ENCODE measurements at places on chromosomes 16 and 17.

GRCh38 chr17:75326226-75326848, 37.1 kb upstream of the SLC25A19 start:
- no peak for DNase-seq

DNA sequence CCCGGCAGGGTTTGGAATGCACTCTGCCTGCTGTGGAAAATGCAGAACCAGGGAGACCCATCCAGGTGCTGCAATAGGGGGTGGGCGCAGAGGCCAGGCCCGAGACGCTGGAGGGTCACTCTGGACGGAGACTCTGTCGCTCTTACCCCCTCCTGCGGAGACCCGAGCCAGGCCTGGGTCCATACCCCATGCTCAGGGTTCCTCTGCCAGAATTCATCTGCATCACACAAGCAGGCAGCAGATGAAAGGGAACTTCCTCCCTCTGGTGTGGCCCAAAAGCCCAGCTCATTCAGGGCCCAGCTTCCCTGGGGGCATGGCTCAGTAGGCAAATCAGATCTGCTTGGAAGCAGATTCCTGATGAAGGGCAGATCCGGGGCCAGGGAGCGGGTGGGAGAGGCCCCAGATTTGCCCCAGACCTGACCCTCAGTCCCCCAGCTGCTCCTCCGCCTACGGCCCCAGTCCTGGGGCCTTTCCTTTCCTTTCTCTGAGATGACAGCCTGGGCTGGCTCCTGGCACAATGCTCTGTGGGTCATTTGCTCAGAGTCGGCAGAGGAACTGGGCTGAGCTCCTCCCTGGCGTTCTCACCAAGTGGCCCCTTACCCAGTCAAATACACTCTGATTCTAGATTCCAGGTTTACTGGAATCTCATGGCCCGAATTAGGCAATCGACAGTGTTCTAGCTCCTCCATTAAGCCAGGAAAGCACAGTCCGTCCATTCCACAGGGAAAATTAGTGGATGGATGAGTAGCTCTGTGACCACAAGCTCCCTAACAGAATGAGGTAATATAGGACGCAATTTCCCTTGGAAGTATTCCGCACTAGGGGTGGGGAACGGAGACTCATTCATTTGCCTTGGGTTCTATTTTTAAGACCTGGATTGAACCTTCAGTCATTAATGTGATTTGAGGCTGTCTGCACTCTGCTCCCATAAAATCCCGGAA, 19.1 kb upstream of the RASD1 start:
- DNase-seq = no peak

GRCh38 chr16:31365131-31365865, 10.3 kb downstream of the ITGAX start:
- no peak for DNase-seq

GRCh38 chr16:17408955-17409441, 61.8 kb downstream of the XYLT1 start:
- DNase-seq = no peak

DNA sequence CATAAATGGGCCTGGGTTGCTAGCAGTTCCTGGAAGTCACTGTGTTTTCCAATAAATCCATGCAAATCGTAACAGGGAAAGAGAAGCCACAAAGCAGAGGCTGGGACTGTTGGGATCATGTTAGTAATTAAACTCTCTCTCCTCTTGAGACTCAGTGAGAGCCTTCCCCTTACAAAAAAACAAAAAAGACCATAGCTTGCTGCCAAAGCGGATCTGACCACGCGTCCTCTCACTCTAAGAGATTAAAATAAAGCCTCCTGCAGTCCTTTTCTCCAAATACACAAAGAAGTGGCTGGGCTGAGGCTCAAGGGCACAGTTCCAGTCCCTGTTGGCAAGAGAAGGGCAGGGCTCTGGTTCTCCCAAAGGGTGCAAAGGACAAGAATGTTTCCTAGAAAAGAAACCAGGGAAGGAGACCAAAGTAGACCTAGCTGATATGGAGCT, 38.5 kb downstream of the PIGL start:
- DNase-seq = no peak

GRCh38 chr16:85328676-85329058, 216.4 kb upstream of the CIBAR2 start:
- DNase-seq = no peak

- DNase-seq = no peak
Observed at GRCh38 chr16:2161911-2162310, 6.3 kb downstream of the TRAF7 start.

DNA sequence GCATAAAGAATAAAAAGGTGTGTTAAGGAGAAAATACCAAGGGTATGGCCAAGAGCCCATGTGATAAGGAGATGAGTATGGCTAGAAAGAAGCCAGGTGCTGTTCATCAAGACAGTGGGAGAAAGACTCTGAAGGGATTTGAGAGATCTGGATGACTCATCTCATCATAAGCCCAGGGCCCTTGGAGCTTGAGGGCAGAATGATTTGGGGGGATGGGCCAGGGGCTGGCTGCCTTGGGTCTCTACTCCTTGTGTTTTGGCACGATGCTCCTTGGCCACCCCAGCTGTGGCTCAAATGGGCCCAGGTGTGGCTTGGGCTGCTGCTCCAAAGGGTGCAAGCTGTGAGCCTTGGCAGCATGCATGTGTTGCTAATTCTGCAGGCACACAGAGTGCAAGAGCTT, 14.5 kb upstream of the TNFRSF13B start:
- DNase-seq = no peak

- DNase-seq = no peak
Observed at GRCh38 chr17:59327121-59327980, 4.1 kb upstream of the YPEL2 start.

GRCh38 chr16:80047842-80048241, 447.3 kb upstream of the MAF start:
- no peak for DNase-seq

DNA sequence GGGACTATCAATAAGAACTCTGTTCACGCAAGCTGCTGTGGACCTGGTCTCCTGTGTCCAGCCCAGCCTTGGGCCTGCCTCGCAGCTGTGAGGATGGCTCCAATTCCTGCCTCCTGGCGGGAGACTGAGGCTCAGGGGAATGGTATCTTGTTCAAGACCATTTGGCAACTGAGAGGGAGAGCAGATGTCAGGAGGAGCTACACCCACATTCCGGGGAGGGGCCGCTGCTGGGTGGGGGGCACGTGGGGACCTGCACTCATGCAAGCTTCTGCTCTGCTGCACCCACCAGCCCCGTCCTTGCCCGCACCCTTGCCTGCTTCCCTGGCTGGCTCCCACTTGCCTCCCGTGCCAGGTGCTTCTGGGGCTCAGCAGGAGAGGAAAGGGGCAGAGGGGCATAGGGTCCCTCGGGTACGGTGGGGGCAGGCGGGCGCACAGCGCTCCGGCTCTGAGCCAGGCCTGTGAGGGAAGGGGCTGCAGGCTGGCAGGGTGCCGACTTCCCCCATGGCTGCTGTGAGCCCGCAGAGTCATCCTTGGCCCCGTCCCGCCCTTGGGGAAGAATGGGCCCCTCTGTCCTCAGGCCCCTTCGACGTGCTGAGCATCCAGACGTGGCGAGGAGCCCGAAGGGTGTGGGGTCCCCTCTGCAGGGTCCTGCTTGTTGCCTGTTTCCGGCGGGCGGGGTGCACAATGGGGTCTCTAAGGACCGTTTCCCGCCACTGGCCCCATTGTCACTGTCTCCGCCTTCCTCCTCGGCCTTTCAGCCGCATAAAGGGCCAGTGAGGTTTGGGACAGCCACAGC, 2.7 kb downstream of the METRN start:
- no peak for DNase-seq

DNA sequence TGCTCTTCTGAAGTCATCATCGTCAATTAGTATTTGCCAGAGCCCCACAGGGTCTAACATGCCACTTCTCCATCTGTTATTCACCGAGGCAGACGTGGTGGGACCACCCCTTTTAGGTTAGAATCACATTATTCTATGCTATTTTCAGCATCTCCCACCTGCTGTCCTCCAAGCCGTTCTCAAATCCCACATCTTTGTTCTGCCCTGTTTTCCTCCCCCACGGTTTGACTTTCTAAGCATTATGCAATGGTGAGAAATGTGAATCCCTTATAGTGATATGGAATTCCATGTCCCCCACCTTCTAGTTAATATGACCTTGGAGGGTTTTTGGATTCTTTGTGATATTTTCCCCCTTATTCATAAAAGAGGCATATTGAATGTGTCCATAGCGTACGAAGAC, 634.1 kb upstream of the RBFOX1 start:
- DNase-seq = no peak

DNA sequence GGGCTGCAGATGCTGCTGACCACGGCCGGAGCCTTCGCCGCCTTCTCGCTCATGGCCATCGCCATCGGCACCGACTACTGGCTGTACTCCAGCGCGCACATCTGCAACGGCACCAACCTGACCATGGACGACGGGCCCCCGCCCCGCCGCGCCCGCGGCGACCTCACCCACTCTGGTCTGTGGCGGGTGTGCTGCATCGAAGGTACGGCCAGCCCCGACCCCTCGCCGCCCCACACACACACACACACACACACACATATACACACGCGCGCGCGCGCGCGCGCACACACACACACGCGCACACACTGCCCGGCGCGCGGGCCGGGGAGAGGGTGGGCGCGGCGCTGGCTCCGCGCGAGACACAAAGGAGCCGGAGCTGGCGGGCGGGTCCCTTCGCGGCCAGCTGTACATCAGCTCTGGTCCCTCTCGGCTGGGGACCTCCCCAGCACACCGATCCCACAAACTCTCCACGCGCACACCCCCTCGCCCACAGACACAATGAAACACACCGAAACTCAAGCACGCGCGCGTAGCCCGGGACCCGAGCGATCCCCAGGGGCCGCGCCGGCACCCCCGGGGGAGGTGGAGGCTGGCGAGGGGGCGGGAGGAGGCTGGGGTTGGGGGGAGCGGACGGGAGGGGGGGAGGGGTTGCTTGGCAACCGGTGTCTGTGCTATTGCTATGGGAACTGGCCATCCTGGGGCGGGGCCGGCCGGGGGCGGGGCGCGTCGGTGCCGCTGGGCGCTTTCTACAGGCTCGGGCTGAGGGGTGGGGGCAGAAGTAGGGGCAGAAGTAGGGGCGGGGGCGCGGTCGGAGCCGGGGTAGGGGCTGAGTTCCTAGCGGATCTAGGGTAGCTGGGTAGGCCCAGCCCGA, 658 bp downstream of the CACNG4 start:
- no peak for DNase-seq
